ENCODE measurements at places on chromosomes 4 and X.

- peak; percentile 31 for DNase-seq
Observed at GRCh38 chrX:15815779-15816437, 25.6 kb downstream of the ZRSR2 start.

DNA sequence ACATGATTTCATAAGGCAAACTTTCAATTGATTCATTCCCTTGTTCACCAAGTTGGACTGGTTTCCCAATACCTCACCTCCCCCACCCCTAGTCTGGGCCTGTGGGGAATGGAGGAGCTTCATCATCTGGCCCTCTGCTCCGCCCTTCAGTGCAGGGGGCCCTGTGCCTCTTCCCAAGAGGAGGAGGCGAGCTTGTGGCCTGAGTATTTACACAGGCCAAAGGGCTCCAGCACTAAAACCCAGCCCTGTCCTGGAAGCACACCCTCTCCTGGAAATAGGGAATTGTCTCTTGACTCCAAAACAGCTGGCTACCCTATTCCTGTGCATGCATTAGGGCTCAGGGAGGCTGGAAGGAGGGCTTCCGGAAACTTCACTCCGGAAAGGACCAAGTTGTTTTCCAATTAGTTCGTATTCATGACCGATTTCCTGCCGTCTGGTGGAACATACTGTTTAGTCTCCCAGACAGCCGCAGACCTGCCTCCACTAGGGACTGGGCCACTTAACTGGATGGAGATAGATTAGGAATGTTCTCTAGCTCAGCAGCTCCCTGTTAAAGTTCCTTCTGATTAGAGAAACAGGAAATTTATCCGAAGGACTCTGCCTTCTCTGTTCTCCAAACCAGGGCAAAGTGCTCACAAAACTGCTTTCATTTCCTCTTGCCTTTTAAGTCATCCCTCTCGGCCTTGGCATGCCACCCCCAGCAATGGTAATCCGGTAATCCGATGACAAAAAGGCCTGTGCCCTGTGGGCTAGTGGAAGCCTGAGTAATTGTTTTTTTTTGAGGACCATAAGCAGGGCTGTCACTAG, 5.8 kb downstream of the SRPX2 start:
- no peak for DNase-seq

DNA sequence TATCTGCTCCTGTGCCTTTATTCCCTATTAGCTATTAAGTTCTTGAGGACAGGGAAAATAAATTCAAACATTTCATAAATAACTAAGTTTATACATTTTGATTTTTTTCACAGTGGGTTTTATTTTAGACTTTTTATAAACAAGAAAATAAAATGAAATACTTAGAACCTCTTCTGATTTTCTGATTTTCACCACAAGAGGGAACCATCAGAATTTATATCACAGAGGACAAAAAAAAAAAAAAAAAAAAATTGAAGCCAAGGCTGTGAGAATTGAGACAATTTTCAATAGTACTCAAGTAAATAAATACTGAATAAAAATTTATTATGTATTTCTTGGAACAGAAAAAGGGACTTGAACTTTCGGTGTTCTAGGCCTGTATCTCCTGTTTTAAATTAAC, 288.1 kb downstream of the SH3BGRL start:
- DNase-seq, result no peak

DNA sequence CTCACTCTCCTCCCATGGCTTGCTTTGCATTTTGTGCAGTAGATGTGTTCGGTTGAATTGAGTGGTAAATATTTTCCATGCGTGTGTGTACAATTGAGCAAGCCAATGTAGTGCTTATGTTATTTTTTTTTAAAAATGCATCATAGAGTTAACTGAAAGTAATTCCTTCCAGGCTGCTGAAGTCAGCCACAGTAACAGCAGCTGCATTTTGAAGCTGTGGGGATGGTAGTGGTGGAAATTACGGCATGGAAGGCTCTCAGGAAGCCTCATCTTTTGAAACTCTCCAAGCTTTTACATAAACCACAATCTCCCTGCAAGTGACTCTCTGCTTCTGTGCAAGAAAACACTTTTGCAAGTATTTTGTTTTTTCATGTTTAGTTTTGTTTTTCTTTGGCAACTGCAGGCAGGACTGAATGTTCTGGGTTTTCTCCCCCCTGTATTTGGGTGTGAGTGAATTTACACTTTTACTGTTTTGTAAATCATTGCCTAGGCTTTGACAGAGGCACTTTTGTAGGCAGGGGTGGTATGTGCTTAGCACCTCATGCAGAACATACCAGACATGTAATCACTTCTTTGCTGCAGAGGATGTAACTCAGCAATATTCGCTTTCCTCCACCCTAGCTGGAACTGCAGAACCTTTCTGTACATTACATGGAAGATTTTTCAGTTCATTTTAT, 56.2 kb downstream of the LRRC66 start:
- no peak for DNase-seq

- no peak for DNase-seq
Observed at GRCh38 chrX:136395271-136395670, 92.5 kb upstream of the BRS3 start.

- DNase-seq, result no peak
Observed at GRCh38 chr4:7050481-7051143, 7.4 kb downstream of the TADA2B start.

GRCh38 chr4:123092586-123092985, 170.2 kb upstream of the NUDT6 start:
- DNase-seq, result no peak

DNA sequence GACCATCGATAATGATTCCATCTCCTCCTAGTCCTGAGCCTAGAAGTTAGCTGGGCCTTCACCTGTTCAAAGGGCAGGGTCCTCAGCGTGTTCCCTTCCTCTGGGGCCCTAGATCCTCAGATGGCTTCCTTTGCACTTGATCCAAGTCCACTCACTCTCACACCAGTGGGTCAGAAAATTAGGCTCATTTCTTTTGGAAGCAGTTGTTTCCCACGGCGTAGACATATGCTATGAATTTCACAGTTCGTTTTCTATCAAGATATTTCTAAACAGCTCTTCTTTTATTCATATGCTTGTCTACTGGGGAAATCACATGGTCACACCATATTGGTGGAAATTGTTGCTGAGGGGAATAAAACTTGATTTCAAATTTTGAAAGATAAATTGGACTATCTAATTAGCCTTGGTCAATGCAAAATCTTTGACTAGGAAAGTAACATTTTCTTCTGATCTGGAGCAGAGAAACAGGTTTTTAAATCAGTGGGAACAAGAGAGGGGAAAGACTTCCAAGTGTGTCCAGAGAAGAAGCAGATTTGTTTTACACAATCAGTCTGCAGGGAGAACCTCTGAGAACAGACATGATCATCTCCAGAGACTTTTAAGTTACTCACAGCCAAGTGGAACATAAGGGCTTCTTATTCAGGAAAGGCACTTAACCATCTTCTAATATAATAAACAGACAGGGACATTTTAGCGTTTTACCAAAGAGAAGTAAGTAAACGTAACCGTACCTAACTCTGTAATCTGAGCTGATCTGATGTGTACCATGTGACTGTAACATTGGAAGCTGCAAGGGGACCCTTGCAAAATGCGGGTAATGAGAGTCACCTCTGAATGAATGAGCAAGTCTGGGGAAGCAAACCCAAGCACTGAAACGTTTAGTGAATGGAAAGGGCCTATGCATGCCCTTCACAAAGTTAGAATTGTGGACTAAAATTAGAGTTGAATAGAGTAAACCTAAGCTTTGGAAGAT, 455.7 kb upstream of the FAT1 start:
- DNase-seq, result no peak

DNA sequence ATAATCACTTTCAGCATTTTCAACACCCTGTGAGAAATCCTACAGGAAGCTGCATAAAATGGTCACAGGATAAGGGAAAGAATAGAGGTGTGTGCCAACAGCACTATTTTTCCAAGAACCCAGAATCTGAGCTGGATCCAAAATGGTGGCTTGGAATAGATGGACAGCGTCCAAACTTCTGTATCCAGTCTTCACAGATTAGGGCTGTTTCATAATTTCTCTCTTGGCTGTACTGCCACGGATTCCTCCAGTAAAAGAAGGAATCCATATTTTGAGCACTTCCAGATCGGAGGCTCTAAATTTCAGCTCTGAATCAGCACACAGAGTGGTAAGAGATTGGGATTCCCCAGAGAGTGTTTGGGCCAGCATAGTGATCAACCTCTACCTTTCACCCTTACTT, 12.2 kb downstream of the MAOB start:
- no peak for DNase-seq

DNA sequence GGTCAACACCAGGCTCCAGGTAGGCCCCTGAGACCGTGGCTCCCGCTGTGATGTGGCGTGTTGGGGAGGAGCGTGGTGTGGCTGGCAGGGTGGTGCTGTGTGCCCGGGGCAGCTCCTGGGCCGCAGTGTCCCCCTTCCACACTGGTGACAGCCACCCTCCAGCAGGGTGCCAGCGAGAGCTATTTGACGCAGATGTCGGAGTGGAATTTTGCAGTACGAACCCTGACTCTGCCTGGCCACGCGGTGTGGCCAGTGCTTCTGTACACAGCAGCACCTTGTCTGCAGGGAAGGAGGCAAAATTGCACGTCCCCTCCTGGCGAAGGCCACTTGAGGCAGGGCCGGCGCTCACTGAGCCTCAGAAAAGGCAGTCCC, 53.2 kb downstream of the CPZ start:
- no peak for DNase-seq

DNA sequence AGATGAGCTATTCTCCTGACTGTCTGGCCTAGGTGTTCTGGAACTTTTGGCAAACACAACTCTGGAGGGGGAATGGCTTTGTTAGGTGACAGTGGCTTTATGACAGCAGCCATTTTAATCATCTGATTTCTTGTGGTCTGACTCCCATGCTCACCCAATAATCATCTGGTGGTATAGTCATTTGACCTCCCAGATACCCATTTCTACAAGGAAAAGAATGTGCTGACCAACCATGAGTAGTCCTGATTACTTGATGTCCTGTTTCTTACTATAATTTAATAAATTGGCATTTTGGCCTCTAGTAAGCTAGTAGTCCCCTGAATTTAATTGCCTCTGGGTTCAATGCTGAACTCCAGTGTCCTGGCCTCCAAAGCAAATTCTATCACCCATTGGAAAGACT, 109.9 kb upstream of the DUSP21 start:
- DNase-seq, result no peak

GRCh38 chr4:168475745-168476144, 4.5 kb downstream of the DDX60L start:
- peak; percentile 45 for DNase-seq

GRCh38 chr4:151675411-151675971, 85.3 kb downstream of the GATB start:
- no peak for DNase-seq

DNA sequence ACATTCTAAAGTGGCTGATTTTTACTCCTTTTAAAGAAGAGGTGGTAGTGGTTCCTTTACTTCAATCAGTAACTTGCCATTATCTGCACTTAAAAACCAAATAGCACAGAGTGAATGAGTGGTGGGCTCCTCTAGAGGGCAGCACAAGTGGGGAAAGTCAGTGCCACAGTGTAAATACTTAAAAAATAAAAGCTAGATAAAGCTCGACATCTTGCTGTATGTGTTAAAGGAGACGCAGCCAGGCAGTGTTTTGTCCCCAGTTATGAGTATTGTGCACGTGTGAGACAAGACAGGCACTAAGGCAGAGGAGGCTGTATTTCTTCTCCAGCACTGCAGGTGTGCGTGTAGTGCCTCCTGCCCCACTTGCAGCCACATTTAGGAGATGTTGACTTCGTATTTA, 24.6 kb downstream of the NAP1L5 start:
- peak; percentile 49 for DNase-seq

DNA sequence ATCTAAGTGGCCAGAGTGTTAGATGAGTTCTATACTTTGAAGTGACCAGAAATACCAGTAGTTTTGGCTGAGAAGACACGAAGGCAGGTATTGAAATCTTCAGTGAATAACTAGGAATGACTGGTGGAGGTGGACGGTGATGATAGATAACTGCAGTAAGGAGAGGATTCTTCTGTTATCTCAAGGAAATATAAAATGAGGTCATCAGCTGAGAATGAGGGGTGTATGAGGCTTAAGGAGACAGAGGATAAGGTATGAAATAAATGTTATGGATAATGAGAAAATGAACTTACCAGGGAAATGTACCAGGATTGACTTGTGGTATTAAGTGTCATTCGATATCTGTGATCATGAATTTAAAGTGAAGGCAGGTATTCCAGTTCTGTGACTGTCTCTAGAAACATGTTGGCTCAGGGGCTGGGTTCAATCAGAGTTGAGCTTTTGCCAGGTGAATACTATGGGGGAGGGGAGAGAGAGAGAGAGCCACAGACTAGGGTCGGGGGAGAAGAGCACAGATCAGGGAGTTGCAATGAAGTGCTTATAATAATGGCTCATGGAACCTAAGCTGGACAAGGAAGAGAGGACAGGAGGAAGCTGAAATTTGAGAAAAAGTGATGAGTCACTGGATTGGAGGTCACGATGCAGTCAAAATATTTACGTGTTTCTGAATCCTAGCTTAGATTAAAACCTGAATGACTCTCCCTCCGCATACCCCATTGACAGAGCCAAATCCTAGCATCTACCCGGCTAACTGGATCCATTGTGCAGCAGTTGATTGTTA, 37.5 kb upstream of the BRS3 start:
- DNase-seq, result no peak

- no peak for DNase-seq
Observed at GRCh38 chrX:455199-455598, 68.5 kb upstream of the PPP2R3B start.

DNA sequence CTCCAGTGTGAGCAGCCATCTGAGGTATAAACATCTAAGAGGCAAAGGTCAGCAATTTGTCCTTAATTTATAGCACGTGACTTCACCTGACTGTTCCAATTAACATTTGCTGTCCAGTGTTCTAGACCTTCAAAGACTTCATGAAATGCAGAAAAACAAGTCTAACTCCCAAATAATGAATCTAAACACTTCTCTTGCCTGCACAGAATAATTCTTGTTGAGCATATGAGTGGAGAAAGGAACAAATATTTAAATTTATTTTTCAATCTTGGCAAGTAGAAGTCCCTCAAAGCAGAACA, 12.0 kb downstream of the RFC1 start:
- no peak for DNase-seq

DNA sequence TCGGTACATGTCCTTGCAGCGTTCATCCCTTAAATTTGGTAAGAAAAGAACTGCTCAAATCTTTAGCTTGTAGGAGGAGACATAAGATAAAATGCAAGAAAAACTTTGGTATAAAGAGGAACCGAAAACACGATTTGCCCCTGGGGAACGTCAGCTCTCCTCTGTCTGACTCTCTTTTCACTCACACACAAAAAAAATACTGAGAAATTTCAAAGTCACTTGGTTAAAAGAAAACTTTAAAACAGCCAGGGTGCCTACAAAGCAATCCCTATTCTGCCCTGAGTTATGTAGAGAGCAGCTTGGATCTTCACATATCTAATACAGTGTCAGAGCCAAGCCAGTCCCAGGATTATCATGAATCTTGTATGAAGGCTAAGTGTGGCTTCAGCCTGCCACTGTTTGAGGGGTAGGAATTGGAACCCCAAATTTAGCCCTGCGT, 248.5 kb upstream of the CXXC4 start:
- no peak for DNase-seq

Measured in stimulated activated CD4-positive, alpha-beta T cell treated with anti-CD3 and anti-CD28 coated beads, Interleukin-15, amount 100 ng/mL, for 24 hours (primary cell).